ENCODE measurements at places on chromosomes 5 and 9.

- DNase-seq, result no peak
Measured at GRCh38 chr9:20395651-20396050, 226.6 kb downstream of the MLLT3 start.

DNA sequence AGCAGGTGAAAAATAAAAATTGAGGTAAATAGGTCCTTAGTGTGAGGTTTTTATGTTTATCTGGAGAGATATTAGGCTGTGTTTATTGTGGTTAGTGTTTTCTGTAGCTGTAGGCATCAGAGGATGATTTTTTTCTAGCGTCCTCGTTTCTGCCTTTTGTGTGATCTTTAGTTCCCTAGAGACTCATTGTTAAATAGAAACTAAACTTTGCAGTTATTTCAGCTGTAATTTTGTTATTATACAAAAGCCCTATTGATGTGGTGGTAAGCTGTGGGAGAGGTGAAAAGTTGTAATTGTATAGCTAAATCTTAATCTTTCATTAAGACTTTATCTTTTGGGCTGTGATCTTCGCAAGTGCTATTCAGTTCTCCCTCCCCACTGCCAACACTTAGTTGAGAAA is 340.3 kb downstream of the CYLC2 start:
- no peak for DNase-seq

DNA sequence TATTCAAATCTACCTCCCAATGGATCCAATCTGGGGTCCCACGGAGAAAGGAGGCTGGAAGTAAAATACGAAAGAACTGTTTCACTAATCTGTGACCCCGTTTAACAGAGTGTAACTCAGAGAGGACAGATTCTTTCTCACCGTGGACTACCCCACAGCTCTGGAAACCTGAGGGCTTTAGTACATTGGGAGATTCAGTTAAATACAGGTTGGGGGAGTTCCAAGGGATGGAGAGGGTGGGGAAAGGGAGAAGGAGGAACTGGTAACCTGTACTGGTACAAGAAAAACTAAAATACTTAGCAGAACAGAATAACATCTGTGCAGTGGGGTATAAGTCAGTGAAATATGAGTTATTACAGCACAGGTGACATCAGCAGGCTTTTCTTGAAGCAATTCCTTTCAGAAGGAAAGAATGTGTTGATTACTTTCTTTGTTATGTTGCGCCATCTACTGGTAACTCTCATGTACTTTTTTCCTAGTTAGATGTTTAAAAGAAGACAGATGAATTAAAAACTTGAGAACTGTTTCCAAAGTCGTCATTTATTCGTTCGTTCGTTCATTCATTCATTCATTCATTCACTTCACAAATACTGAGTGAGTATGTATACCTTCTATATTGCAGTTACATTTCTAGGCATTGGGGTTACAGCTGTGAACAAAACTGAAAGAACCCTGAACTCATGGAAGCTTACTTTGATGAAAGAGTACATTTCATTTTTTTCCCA is 30.0 kb upstream of the STOM start:
- no peak for DNase-seq

GRCh38 chr9:69176471-69177171 is 2.5 kb downstream of the TJP2 start:
- DNase-seq, result no peak

GRCh38 chr9:135359764-135360163 is 119.8 kb upstream of the PPP1R26 start:
- no peak for DNase-seq

DNA sequence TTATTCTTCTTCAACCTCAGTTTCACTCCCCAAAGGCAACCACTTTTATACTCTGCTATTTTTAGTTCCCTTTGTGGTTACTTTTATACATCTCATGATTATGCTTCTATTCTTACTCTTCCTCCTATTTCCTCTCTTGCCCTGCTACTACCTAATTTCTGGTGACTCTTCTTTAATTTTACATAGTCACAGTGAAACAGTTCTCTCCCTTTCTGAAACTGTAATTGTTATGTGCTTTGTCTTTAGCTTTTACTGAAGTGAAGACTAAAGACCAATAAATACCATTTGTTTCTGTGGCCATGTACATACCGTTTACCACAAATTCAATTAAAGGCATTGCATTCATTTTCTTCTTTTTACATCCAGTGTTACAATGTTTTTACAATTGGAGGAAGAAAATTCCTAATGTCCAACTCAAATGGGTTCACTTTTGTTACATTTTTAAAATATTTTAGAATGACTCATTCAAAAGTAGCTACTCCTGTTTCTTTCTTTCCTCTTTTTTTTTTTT is 410.6 kb downstream of the PSAT1 start:
- no peak for DNase-seq

DNA sequence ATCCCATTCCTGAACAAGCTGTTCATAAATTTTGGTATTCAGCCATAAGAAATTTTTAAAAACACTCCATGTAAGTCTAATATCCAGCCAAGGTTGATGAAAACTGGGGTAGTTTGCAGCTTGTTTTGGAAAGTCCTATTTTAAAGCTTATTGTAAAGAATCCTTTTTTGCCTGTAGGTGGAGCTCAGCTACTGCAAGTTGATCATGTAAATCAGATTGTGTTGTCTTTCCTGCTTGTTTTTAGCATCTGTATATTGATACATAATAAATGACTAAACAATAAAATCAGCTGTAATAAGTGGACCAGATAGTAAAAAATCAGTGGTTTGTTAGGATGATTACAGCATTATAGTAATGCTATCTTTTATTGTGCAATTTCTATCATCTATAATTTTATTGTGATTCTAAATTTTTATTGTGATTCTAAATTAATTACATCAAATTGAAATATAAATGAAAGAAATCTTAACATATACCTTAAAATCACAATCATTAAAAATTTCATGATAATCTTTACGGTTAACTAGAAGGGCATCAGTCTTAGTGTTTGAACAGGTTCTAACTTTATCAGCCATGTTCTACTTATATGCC is 42.4 kb downstream of the CWC27 start:
- peak; percentile 18 for DNase-seq

DNA sequence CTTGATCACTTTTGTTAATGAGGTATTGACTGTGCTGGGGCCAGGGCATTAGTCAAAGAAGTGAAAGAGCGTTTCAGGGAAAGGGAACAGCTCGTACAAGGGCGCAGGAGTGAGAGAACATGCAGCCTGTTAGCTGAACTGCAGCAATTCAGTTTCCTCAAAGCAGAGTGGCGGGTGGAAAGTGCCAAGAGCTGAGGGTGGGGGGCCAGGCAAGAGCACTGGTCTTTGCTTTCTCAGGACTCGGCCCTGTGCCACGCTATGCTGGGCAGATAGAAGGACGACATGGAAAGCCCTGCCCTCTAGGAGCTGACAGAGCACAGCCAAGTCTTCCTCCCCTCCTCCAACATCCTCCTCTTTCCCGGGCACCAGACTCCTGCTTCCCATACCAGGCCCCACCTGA is 304.8 kb downstream of the SPOCK1 start:
- no peak for DNase-seq

GRCh38 chr9:134389642-134390041 is 63.4 kb downstream of the RXRA start:
- DNase-seq, result no peak

- no peak for DNase-seq
Measured at GRCh38 chr5:7881091-7881490, 12.1 kb downstream of the MTRR start.

DNA sequence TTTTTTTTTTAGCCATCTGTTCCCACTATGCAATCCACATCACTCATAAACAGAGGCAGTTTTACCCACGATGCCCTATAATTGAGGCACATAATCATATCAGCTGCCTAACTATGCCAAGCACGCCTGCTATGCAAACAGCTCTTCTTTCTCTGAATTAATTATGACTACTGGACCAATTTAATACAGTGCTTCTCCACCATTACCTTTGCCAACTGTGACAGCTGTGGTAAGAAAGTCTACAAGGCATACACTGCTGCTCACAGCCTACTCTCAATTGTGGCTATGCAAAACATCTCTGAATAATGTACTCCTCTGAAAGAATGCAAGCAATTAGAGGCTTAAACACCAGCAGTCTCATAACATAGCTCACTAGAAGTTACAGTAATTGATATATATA is 97.1 kb downstream of the DTWD2 start:
- no peak for DNase-seq

DNA sequence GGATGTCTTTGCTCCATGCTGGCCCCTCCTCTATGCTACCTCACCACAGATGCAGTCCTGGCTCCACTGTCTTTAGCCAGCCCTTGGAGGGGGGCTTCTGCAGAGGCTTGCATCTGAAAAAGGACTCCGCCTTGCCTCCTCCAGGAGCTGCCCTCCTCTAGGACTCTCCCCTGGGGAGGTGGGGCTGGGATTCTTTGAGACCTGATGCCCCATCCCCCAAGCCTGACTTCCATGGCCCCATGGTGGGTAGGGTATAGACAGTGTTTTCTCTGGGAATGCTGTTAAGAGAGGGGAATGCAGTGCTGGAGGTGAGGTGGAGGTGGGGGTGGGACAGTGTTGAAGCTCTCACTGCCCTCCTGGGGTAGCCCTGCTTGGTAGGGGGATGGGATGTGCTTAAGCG is 14.3 kb downstream of the JADE2 start:
- DNase-seq, result no peak

Measured in activated CD8-positive, alpha-beta T cell treated with anti-CD3 and anti-CD28 coated beads for 36 hours (primary cell).